ENCODE measurements at places on chromosomes 6 and 20.

- DNase-seq: no peak
These were observed 1.6 kb downstream of the SRPK1 start for GRCh38 chr6:35919085-35919826.

DNA sequence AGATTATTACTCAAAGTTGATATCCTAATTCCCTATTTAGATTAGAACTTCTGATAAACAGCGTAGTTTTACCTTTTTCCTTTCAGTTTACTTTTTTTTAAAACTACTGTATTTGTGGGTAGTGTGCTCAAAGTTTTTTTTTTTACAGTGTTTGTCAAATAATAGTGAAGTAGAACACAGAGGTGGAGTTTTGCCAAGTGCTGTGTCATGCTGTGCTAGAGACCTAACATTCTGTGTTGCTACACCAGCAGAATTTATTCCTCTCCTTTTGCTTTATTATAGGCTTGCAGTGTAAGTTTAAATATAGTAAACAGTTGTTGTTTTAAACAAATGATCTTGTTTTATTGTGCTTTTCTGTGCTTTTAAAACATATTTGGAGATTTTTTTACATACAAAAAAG is 125.4 kb downstream of the HIVEP1 start:
- no peak for DNase-seq

DNA sequence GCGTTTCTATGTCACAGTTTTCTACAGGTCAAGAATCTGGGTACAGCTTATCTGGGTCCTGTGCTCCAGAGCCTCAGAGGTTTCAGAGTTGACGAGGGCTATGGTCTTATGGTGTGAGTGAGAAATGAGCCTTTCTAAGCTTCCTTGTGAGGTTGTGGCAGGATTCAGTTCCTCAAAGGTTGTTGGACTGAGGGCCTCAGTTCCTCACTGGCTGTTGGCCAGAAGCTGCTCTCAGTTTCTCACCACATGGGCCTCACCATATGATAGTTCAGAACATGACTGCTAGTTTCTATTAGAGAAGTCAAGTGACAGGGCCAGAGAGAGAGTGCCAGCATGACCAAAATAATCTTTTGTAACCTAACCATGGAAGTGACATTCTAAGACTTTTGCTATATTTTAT is 96.1 kb downstream of the NUS1 start:
- DNase-seq: no peak

DNA sequence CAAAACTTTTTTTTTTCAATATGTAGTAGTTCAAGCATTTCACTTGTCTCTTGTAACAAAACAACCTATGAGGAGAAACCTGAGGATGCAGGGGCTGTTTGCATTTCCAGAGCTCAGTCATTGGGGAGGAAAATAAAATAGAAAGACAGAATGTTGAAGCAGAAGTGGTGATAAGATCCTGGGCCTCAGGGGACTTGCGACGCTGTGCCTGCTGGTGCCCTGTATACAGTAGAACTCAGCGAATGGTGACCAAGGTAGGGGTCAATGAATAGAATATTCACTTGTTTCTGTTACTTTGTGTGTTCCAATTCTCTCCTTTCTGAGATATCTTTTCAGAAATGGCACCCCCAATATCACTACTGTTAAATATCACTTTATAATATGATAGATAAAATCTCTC is 271.6 kb downstream of the FARS2 start:
- no peak for DNase-seq

- DNase-seq: no peak
These were observed 79.1 kb downstream of the OGFRL1 start for GRCh38 chr6:71367756-71368155.

- DNase-seq: no peak
These were observed 47.3 kb downstream of the ATP9A start for GRCh38 chr20:51720854-51721253.

GRCh38 chr6:121305957-121306607 is 28.2 kb downstream of the TBC1D32 start:
- no peak for DNase-seq

DNA sequence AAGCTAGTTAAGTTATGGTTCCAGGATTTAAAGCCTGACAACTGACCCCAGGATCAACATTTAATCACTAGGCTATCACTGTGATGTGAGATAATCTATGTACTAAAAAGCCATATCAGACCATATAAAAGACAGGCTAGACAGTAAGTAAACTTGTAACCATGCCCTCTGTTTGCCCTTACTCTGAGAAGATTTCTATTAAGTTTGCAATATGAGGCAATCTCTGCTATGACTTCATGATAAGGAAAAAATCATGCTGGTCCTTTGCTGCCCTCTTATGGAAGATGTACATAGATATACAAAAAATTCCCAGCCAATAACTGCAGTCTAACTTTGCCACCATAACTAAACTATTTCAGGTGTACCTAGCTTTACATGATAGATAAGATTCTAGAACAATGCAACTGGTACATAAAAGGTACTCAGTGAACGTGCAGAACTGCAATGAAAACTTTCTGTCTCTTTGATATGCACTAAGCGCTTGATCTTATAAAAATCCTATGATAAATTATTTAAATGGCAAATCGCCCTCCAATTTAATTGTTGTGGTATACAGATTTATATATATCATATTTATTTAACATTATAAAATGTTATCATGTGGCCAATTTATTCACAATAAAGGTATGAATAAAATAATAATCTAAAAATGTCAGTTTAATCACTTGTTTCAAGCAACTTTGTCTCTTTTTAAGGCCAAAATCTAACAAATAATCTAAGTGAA is 70.5 kb downstream of the FAM217A start:
- DNase-seq: no peak

DNA sequence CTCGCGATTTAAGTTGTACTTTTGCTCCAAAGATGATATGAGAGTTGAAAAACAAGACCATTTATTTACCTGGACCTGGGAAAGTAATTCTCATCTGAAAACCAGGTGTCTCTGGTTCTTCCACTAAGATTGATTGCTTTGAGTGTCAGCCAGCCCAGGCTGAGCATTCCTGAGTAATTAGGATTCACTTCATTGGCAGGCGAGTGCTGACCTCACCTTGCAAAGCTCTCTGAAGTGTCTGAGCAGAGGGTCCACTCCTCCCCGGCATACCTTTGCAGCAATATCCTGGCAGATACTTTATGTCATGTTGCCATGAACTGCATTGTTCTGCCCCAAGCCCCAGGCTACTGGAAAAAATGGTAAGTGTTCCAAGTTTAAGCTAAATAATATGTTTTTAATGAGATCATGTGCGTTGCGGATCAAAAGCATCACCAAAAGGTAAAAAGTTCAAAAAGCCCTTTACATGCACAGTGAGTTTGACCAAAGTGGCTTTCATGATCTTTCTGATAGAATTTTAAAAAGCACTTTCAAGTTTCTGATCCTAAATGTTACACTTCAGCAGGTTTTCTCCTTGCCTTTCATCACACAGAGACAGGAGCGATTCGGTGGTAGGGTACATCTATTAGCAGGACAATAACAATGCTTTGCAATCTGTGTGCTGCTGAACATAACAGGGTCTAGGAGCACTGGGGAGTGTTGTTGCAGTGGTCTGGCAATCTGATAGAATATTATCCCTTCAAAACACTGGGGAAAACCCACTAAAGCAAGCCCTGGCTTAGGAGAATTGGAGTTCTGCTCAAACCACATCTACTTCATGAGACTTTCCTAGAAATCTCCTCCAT is 127.8 kb upstream of the EEF1E1 start:
- DNase-seq: no peak

GRCh38 chr20:33211817-33212424 is 5.2 kb upstream of the BPIFA3 start:
- no peak for DNase-seq

GRCh38 chr6:62904687-62905086 is 306.6 kb upstream of the FKBP1C start:
- DNase-seq: no peak
